Thoracic aorta (tissue), 2 donors: ENCODE measurements at places on chromosomes 13 and 19.

- DNase-seq, result no peak
These were observed 8.6 kb downstream of the CRB3 start for GRCh38 chr19:6472713-6473112.

DNA sequence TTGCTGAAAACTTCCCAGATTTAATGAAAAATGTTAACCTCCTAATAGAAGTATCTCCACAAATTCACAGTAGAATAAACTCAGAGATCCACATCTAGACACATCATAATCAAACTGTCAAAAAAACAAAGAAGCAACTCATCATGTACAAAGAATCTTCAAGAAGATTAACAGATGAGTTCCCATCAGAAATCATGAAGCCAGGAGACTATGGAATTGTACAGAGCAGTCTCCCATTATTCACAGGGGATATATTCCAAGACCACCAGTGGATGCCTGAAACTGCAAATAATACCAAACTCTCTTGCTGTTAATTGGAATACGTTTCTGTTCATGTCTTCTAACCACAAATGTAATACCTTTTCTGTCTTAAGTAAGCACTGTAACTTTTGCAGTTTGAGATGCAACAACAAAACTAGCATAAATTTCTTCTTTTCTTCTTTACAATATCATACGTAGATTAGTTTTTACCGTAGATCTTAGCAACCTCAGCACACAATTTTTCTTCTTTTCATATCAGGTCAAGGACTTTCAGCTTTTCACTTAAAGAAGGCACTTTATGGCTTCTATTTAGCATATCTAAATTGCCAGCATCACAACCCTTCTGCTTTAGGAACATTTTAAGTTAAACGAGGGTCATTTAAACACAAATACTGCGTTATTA, 70.3 kb upstream of the MIR17HG start:
- no peak for DNase-seq

DNA sequence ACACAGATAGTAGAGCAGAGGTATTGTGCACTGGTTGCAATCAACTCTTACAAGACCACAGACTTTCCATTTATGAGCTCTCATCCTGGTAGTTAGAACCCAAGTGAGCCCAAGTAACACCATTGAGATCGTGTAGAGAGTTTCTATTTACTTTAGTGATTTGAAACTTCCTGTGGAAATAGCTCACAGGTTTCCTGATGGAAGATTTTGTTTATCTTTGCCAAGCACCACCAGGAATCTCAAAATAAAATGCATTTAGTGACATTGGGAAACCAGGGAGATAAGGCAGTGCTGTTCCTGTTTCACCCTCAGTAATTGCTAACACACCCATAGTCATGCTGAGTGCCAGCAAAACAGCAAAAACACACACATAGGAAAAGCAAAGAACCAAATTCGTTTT, 102.5 kb downstream of the FLT1 start:
- no peak for DNase-seq

- no peak for DNase-seq
These were observed 28.3 kb downstream of the PEX11G start for GRCh38 chr19:7460562-7460966.

DNA sequence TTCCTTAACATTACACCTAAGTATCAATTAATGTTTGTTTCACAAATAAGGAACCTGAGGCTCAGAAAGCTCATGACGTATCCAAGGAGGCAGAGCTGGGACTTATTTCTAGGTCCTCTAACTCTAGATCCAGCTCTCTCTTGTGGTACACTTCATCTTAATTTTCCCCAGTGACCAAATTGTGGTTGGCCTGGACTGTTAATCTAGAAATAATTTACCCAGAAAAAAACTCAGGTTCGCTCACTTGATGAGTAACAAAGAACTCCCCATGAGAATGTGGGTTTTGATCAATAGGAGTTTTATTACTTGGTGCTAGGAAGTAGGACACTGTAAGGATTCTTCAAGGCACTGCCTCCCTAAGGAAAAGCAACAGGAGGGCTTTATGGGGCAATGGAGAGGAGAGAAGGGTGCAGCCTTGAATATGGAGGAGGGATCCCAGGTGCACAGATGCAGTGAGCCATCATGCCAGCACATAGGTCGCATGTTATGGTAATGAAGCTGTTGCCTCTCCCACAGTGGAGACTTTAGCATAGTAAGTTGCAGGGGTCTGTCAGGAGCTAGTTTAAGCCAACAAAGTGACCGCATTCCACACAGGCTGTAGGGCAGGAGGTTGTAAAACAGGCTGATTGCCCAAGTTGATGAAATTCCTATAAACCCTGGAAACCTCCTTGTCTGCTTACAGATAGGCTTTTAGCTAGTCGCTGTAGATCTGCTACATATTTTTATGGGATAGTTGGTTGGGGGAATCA, 14.7 kb downstream of the RAP2A start:
- no peak for DNase-seq

DNA sequence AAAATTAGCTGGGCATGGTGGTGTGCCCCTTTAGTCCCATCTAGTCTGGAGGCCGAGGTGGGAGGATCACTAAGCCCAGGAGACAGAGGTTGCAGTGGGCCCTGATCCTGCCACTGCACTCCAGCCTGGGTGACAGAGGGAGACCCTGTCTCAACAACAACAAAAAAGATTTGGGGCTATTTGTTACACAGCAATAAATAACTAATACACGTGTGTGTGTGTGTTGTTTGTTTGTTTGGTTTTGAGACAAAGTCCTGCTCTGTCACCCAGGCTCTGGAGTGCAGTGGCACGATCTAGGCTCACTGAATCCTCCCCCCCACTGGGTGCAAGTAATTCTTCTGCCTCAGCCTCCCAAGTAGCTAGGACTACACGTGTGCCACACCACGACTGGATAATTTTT, 32.9 kb upstream of the FEM1A start:
- DNase-seq, result no peak

- DNase-seq, result no peak
These were observed 13.1 kb downstream of the LRCH1 start for GRCh38 chr13:46565808-46566750.

GRCh38 chr13:97495678-97496077, 61.7 kb downstream of the RAP2A start:
- DNase-seq, result no peak

DNA sequence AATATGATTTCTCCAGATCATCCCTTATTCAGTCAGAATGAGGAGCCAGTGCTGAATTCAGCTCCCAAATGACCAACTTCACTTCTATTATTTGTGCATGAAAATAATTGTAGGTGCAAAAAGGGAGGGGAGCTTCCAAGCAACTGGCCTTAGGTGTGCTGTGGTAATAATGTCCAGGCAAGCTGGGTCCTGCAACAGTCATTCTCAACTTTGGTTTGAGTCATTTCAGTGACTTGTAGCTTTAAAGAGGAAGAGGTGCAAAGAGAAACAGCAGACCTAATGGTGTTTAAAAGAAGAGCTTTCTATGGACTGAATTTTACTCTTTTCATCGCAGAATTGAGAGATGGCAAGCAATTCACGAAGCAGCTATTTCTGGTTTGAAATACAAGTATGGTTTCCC, 29.2 kb upstream of the FGF9 start:
- DNase-seq, result no peak
